CD4-positive, alpha-beta T cell treated with Interleukin-17A for 1 hour (primary cell): ENCODE measurements at places on chromosomes 6 and 20.

DNA sequence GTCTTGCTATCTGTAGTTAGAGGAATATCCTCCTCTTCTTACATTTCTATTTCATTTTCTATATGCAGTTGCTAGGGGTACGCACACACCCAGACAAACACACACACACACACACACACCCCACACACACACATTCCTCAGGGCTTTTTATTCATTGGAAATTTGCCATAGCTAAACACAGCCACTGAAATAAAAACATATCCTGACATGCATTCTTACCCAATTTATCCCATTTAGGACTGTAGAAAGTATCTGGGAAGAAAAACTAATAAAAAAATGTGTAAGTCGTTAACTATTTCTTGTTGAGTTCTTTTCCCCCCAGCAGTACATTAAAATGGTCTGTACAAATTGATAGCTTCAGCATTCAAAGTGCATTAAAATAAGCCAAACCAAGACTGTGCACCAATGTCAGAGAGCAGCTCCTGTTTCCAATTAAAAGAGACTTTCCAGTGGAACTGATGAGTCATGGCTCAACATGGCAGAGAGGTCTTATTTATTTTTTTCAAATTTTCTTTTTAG is 357.9 kb upstream of the AGPAT4 start:
- DNase-seq, result no peak

GRCh38 chr6:158825038-158825950 is 6.1 kb upstream of the EZR start:
- no peak for DNase-seq

DNA sequence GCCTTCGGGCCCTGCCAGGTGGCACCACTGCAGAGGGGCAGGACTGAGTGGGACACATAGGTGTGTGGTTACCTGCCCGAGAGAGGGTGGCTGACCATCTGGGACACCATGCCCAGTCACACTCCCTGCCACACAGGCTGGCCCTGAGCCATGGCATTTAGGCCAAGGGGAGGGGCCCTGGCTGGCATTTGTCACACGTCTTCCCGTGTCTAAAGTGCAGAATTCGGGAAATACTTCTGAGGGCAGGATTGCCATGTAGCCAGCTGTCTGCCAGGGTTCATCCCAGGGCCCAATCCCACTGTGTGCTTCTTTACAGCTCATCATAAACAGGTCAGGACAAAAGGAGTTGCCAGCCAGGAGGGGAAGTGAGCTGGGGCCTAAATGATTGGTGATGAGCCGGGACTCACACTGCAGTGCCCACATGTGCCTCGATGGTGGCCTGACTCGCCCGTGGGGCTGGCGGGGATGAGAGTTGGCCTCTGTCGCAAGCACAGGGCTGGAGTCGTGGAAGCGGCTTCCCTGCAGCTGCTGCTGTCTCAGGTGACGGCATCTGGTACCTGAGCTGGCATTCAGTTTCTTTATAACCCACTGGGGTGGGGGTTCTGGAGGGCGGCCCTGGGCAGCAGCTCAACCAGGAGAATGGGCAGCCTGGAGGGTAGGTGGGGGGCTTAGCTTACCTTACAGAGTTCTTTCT is 5.9 kb upstream of the UNC93A start:
- DNase-seq, result no peak

DNA sequence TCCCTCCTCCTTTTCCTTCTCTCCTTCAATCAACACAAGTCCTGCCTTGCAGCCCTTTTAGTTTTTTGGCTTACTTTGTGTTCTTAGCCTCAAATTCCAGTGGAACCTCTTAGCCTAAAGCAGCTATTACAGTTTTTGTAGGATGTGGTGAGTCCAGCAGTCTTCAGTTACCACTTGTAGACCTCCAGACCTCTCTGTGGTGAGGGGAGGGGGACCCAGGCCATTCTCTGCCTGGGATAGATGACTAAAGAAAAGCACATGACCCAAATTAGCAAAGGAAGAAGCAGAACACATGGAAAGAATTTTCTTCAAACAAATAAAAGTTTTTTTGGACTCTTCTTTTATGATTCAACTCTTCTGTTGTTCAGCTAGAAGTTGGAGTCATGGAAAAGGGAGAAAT is 246.5 kb downstream of the HAO1 start:
- no peak for DNase-seq

DNA sequence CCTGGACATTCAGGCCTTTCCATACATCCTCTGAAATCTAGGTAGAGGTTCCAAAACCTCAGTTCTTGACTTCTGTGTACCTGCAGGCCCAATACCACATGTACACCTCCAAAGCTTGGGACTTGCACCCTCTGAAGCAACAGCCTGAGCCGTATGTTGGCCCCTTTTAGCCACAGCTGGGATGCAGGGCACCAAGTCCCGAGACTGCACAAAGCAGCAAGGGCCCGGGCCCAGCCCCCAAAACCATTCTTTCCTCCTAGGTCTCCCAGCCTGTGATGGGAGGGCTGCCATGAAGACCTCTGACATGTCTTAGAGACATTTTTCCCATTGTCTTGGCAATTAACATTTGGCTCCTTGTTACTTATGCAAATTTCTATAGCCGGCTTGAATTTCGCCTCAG is 107.4 kb upstream of the FRMD1 start:
- no peak for DNase-seq

GRCh38 chr6:53746442-53747103 is 48.2 kb upstream of the LRRC1 start:
- no peak for DNase-seq

DNA sequence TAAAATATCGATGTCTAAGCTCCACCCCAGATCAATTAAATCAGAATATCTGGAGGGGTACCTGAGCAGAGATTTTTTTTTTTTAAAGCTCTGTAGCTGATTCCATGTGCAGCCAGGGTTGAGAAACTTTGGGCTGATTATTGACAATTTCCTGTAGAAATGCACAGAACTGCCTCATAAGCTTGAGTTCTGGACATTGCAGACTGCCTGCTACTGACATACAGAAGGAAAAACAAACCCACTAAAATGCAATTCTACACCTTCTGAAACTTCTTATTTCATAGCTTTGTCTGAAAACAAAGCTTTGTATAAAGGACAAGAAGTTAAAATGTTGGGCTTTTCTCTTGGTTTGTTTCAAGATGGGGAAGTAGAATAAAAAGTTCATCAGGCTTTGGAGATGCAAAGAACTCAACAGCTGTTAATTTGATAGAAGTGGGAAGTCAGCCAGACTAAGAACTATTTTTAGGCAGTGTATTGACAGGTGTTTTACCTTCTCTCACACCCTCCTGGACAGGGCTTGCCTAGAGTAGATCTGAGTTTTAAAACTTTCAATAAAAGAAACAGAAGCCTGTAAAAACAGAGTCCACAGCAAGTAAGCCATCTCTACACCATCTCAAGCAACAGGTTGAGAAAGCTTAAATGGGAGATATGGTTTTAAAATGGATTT is 147.7 kb downstream of the KCNQ5 start:
- DNase-seq, result no peak

- DNase-seq, result no peak
These were observed 3.1 kb upstream of the SPATS1 start for GRCh38 chr6:44339301-44339700.

DNA sequence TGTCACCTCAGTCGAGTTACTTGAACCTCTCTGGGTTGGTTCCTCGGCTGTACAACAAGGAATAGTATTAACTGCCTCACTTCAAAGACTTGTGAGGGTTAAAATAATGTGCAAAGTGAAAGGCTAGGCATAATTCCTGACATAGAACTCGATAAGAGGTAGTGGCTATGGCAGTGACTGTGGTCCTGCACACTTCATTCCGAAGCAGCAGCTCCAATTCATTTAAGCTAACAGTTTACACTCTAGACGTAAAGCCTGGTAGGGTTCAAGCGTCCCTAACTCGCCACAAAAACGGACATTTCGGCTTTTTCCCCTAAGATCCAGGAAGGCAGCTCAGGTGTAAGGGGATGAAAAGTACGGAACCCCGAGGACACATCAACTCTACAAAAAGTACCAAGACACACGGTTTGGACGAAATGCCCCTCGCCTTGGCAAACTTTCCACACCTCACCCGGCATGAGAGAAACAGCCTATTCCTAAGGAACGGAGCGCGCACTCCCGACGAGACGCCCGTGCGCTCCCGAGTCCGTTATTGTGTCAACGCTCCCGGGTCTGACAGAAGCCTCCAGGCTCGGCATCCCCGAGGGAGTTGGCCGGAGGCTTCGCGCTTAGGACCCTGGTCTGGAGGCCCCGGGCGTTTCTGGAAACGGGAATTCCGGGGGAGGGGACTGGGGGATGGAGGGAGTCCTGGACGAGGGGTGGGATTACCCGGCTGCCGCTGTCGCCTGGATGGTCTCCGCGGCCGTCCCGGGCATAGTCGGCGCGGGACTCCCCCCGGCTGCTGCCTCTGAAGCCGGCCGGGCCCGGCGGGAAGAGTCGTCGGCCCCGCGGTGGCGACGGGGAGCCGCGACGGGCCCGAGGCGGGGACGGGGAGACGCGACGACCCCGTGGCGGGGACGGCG is 937 bp downstream of the ZNF318 start:
- DNase-seq, result peak; percentile 7

DNA sequence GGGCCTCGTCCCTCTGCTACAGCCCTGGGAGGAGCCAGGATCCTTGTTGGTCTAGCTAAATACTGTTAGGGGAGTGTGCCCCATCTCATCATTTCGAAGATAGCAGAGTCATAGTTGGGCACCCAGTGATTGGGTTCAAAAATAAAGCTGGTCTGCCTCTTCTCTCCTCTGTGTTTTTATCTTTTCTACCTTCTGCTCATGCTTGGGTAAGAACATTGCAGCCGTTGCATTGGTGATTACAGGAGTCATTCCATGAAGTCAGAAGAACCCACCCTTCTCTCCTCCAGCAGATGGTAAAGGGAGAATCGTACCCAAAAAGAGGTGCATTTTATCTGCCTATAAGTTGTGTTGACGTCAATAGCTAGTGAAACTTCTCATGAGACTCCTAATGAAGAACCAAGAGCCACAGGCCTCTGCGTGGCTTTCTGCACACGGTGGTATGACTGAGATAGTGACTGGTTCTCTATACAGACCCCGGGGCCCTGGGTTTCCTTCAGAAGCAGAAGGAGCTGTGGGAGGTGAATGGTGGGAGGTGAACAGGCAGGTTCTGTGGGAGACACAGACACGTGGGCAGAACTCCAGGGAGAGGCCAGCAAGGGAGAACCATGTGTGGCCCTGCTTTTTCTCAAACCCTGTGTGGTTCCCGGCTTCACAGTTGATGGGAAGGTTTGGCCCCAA is 5.7 kb upstream of the FAM209A start:
- no peak for DNase-seq

DNA sequence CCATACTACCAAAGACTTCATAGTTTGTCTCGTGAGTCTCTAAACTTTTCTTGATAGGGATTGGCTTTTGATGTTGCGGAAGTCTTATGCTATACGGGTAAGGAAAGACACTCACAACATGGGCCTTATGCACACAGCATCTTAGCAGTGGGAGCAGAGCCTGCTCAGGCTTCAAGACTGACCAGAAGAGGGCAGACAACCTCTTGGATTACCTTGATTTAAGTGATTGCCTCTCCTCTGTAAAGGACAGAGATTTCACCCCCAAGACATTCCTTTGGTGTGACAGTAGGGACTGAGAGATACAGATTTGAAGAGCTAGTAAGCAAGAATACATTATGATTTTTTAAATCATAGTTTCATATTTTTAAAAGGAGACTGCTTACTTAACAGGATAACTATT is 71.0 kb upstream of the SAMD3 start:
- DNase-seq, result peak; percentile 58

- no peak for DNase-seq
These were observed 376.0 kb downstream of the SYNE1 start for GRCh38 chr6:152261179-152261578.

- DNase-seq, result no peak
These were observed 6.9 kb upstream of the RRBP1 start for GRCh38 chr20:17688965-17689364.
